ENCODE measurements at places on chromosomes 11 and 22. TPM values are rescaled to one million over a fixed set of nuclear protein-coding genes. Genes with fewer than 3 reads are reported as not detected.

Gene SGSM1
- 0.23 TPM for total RNA-seq

Gene CHRDL2
- total RNA-seq: not detected

- DNase-seq: no peak
These were observed 15.6 kb upstream of the RTN4R start for GRCh38 chr22:20283674-20284066.

DNA sequence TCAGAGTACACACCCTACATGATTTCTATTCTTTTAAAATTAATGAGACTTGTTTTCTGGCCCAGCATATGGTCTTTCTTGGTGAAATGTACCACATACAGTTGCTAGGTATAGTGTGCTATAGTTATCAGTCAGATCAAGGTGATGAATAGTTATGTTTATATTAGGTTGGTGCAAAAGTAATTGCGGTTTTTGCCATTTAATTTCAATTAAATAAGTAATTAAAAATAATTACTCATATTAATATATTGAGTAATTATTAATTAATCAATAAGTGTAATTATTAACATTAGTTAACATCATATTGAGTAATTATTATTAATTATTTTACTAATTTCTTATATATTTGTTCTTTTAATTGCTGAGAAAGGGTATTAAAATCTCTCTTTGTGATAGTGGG is 56.1 kb downstream of the MYEOV start:
- no peak for DNase-seq

Gene ZNF280B
- total RNA-seq: 0.10 TPM

Gene APOL5
- not detected for total RNA-seq

Measured in HT-29 (cell line).